ENCODE measurements at places on chromosomes 3 and 15. TPM values are rescaled to one million over a fixed set of nuclear protein-coding genes. Genes with fewer than 3 reads are reported as not detected.

Gene CERS3
- 0.26 TPM for polyA plus RNA-seq

Gene SERPINI2
- 2.2 TPM for polyA plus RNA-seq

Gene ITPKA
- polyA plus RNA-seq = 1.0 TPM

Gene TTBK2
- polyA plus RNA-seq = 12.7 TPM

Gene MNS1
- polyA plus RNA-seq = 21.8 TPM

Gene NPAP1
- 0.81 TPM for polyA plus RNA-seq

Gene CKMT1A
- polyA plus RNA-seq = 0.48 TPM

Gene MAGEF1
- 52.0 TPM for polyA plus RNA-seq

Gene ACP3
- polyA plus RNA-seq = 3.6 TPM

Gene TRPC1
- 14.0 TPM for polyA plus RNA-seq

Gene ALDH1A3
- polyA plus RNA-seq = 1.3 TPM

Gene ST8SIA2
- 5.0 TPM for polyA plus RNA-seq

Gene C3orf70
- 5.6 TPM for polyA plus RNA-seq

Gene TADA3
- polyA plus RNA-seq = 74.5 TPM

Gene UPK1B
- 0.24 TPM for polyA plus RNA-seq

Gene MRAS
- polyA plus RNA-seq = 19.3 TPM

Gene TUSC7
- not detected for polyA plus RNA-seq
